ENCODE measurements at places on chromosomes 4 and X.

DNA sequence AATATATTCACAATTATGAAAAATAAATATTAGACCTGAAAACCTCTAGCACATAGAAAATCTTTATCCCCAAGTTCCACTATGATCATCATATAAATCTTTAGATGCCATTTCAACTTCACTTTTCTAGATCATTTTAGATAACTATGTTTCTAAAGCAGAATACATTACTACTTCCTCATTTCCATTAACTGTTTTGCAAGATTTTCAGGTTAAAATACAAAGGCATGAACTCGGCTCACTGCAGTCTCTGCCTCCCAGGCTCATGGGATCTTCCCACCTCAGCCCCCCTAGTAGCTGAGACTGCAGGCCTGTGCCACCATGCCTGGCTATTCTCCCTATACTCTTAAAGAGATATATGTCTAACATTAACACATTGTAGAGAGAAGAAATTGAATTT, 1365.9 kb upstream of the AGA start:
- DNase-seq, result no peak

DNA sequence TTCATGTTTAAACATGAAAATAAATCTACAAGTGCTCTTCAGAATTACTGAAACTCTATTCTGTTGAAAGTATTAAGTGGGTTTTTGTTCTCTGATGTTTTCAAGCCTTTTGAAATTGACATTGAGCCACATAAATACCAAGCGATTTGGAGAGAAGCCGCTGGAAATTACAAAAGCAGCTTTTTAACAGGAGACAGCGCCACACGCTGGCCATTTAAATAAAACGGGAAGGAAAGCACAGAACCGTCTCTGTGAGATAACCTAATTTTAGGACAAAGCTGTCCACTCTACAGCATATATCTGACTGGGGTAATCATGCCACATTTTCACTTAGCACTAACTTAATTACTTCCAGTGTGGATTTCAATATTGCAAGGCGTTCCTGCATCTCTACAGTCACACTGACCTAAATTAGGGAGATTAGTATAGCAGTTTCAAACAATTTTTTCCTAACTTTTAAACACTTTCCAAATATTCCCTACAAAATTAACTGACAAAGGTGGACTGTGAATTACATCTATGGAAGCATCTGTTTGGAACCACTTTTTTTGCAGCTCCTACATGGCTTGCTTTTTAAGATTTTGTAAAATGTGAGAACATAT, 6.8 kb upstream of the ANOS1 start:
- DNase-seq, result no peak

DNA sequence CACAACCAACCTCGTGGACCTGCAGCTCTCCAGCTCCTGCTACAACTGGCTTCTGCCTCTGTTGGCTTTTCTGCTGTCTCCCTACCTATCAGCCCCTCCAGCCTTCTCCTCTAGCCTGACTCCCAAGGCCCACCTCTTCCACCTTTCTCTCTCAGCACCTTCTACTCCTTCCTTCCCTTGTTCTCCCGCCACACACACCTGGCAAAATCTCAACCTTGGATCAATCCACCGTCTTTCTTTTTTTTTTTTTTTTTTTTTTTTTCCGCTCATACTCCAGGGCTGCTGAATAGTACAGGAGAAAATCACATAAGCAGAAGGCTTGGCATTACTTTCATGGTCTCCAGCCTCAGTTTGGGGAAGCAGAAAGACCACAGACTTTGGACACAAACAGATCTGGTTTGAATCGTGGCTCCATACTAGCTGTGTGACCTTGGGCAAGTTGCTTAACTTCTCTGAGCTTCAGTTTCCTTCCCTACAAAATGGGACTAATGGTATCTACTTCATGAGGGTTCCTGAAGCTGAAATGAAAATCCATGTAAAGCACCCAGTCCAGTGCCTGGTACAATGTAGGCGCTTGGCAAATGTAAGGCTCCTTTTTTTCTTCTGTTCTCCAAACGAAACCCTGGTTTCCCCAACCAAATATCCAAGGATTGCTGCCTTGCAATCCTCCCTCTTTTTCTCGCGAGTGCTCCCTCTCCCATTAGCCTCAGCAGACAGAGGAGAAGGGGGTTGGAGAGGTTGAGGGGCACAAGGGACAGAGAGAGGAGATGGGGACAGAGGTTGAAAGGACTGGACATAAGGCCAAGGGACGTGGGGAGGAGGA, 1.7 kb downstream of the FGD1 start:
- no peak for DNase-seq

DNA sequence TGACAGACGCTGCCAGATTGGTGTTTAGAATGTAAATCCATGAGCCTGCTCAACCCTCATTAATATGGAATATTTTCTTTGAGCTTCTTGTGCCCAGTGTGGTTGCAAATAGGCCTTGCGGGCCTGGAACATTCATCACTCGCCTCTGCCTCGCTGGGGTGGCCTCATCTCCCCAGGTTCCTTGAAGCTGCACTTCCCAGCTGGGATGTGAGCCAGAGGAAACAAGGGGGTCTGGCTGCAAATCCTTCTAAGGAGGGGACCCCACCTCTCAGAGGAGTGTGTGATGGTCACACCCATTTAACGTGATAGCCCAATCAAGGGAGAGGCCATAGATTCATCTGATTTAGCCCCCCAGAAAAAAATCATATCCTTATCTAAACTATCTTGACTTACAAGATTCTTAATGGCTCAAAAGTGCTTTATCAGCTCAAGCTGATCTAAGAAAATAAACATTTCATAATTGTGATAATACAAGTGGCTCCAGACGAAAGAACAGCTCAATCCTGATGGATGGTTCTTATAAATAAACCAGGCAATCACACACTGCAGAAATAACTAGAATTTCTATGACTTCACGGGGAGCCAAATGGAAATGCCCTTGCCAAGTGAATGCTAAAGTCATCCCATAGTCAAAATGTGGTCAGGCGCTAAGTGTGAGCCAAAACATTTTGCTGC, 189.9 kb downstream of the PTTG2 start:
- no peak for DNase-seq

GRCh38 chrX:134694333-134695322, 36.4 kb upstream of the PLAC1 start:
- DNase-seq, result no peak
